ENCODE measurements at places on chromosomes 12 and 14.

- no peak for DNase-seq
Observed at GRCh38 chr14:102523569-102524450, 14.2 kb upstream of the ANKRD9 start.

GRCh38 chr12:54341378-54342300 lies 16.7 kb downstream of the COPZ1 start:
- no peak for DNase-seq

GRCh38 chr12:9763025-9763424 lies 2.3 kb upstream of the CD69 start:
- no peak for DNase-seq

GRCh38 chr14:61494018-61494417 lies 172.6 kb downstream of the PRKCH start:
- no peak for DNase-seq

DNA sequence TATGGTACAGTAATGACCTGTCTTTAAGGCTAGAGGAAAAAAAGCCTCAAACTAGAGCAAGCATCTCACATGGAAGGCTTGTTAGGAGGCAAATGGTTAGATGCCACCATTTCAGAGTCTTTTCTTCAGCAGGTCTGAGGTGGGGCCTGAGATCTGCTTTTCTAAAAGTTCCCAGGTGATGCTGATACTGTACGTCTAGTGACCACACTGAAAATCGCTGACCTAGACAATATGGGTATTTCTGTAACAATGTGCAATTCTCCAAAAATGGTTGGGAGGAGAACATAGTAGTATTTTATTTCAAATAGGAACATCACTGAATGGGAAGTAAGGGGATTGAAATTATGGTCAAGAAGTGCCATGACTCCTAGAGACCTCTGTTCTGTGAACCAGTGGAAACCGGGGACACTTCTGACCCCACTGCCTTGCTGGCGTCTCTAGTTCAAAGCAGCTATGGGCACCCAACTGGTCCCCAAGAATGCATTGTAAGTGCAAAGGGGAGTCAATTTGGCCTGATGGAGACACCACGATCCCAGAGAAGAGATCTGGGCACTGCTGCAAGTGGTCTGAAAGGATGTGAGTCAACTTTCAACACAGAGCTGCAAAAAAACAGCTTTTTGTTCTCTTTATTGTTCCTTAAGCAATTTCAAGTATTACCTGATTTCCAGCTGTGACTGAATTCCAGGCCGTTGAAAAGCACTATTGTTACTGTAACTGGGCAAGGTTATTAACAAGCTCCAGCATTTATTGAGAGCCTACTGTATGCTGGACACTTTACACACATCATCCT lies 54.4 kb upstream of the PLEKHG7 start:
- DNase-seq = no peak

DNA sequence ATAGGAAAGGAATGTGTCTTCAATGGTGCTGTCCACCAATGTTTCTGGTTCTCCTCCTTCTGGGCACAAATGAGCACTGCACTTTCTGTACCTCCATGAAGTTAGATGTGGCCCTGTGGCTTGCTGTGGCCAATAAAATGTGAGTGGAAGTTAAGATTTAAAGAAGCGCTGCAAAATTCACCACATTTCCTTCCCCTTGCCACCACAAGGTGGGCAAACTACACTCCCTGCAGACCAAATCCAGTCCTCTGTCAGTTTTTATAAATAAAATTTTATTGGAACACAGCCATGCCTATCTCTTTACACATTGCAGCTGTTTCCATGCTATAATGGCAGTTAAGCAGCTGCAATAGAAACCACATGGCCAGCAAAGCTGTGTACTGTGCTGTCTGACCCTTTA lies 141.4 kb upstream of the TMPO start:
- no peak for DNase-seq

- DNase-seq = no peak
Observed at GRCh38 chr14:104439625-104440024, 139.9 kb upstream of the C14orf180 start.

GRCh38 chr12:2432856-2433255 lies 361.9 kb upstream of the FKBP4 start:
- no peak for DNase-seq

- no peak for DNase-seq
Observed at GRCh38 chr12:79114896-79115295, 250.3 kb downstream of the SYT1 start.

DNA sequence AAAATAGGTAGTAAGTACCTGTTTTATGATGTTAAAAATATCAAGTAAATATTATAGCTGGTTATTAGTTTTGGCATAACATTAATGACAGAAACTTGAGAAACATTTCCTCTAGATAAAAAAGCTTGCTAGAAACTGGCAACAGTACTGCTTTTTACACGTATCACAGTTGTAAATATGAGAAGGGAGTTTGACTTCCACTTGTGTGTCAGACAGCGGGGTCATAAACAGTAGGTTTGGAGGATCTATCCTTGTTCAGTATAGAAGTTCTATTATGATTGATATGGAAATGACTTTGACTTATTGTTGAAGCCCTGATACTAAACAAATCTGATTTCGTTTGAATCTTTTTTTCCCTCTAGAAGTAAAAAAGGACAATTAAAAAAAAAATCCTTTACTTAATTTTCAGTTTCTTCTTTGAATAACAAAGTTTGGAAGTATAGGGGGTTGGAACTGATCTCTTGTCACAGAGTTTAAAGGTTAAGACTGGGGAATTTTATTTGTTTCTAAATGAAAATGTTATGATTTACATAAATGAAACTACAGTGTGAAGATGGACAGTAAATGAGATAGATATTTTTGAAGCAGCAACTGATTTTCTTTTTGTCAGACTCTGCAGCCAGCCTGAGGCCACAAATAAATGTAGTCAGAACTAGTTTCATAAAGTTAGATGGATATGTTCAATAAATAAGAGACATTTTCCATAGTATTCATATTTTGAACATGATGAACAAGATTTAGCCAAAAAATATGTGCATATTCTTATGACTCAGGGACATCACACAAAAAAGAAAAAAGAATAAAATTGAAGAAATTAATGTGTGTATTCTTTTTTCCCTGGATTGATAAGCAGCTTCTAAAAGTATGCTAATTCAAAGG lies 50.1 kb downstream of the WNK1 start:
- no peak for DNase-seq

GRCh38 chr12:5520037-5520436 lies 88.1 kb downstream of the NTF3 start:
- DNase-seq = no peak

DNA sequence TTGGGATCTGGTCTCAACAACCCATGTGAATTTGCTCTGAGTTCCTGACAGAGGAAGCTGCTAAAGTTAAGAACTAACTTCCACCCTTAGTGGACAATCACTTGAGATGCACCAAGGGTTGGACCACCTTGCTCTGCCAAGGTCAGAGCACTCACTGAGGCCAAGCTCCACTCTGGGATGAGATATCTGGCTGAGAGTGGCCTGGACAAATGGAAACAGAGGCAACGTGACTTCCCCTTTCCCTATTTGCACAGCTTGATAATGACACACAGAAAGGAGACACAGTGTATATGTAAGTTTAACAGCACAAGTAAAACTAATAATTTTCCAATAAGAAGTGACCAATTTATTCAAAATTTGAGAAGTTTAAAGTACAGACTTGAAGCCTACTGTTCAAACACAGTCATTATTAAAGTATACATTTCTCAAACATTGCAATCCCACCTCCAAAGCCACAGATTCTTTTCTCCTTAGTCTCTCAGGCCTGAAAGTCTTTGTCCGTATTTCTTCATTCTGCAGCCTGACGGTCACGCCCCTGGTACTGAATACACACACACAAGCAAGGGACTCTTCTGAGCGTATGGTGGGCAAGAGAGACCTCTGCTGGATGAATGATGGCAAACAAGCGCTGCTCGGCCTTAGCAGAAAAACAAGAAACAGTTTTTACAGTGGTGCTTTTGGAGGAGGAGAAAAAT lies 28.6 kb downstream of the TMEM30B start:
- peak; percentile 19 for DNase-seq

DNA sequence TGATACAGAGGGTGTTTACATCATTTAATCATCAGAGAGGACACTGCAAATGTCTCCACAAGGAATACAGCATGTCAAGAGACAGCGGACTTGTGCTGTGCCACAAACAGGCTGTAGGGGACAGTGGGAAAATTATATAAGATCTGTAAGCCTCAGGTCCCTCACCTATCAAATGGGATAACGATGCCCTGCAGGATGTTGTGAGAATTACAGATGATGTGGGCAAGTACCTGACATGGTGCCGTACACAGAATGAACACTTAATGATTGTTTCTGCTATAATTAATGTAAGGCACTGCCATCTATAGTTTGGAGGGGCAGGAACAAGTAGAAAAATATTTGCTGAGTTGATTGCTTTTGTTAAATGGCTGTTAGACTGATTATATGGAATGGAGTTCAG lies 81.9 kb upstream of the GTF2A1 start:
- DNase-seq = no peak

DNA sequence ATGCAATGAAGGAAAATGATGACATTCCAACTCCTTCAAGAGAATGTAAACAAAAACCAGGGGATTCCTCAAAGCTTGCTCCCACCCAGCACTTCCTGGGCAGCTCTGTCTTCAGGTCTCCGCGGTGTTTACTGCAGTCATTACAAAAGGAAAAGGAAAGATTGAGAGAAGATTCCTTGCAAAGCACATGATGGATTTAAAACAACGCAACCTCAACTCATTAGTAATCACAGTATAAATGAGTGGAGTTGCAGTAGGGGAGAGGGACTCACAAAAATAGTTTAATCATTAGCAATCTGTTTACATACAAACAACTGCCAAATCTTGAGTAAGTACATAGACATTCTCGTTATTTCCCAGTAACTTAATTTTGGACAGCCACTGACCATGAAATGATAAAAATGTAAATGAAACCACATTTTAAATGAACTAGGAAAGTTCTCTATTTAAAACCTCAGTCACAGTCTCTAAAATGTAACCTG lies 49.7 kb upstream of the OVCH1 start:
- no peak for DNase-seq

- DNase-seq = no peak
Observed at GRCh38 chr12:67145692-67146091, 123.5 kb upstream of the CAND1 start.

DNA sequence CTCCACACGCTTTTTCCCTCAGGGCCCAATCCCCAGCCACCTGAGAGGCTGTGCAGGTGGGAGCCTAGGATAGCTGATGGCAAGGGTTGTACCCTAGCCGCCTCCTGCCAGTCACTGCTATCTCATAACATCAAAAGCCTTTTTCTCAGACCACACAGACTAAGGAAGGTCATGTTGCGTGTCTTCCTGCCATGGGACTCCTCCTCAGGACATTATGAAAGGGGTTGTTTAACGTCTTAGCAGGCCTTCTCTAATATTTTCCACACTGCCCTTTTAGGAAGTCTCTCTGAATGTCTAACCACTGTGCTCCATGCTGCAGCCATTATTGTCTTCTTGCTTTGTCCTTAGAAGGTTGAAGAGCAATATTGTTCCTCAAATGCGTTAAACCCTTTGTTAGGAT lies 7.6 kb upstream of the SMUG1 start:
- no peak for DNase-seq

All from activated T-helper 1 cell treated with Interleukin-2 at 50 U/mL for 16 hours (primary cell).